Bronchial epithelial cell (primary cell): ENCODE measurements at places on chromosomes 7 and 10. TPM values are rescaled to one million over a fixed set of nuclear protein-coding genes. Genes with fewer than 3 reads are reported as not detected.

Gene CALML5
- 0.79 and 4.4 TPM in 2 replicates for total RNA-seq

Gene FAM13C
- total RNA-seq: under 0.01 TPM in 1 of 2 replicates, not detected in the other

Gene NUDT13
- total RNA-seq: 0.64 and 1.1 TPM in 2 replicates

Gene MUC3A
- under 0.01 TPM in 1 of 2 replicates, not detected in the other for total RNA-seq

Gene MKI67
- 0.26 and 0.64 TPM in 2 replicates for total RNA-seq

Gene SYT15B
- total RNA-seq: not detected in 2 replicates

Gene IFIT1B
- not detected in 2 replicates for total RNA-seq

Gene AUTS2
- 9.5 and 11.8 TPM in 2 replicates for total RNA-seq

Gene KNDC1
- total RNA-seq: under 0.01 TPM in 2 replicates
